Cortex of kidney (tissue), 1 donor: ENCODE measurements at places on chromosomes 1 and 21.

DNA sequence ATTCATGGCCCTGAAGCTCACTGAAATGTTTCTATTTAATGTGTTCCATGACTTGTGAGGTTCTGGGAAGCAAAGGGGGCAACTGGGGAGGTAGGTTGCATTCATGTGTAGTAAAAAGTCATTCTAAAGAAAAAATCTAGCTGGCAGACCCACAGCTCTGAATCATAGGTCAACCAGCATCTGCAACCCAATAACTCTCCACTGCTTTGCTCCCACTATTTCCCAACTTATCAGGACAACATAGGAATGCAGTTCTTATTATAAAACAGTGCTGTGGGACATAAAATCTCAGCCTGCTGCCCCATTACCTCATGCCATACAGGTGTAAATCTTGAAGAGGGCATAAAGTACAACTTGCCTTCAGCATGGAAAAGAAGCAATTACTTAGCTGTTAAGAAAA lies 576.1 kb upstream of the PTBP2 start:
- no peak for DNase-seq

DNA sequence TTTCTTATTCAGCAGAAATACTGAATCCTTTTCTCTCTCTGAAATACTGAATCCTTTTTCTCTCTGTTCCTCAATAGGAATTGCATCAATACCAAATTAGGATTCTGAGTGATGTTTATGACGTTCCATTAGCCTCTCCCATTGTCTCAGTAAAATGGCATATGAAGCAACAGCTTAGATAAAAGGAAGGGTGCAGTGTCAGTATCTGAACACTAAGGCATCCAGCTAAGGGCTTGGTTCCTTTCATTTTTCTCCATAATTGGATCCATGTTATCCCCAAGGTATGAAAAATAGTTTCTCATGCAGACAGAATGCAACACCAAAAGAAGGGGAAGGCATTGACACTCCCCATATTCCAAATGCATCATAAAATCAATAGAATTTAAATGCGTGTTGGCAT lies 61.5 kb upstream of the RAVER2 start:
- no peak for DNase-seq

GRCh38 chr21:33261635-33262034 lies 4.5 kb upstream of the IL10RB start:
- no peak for DNase-seq

DNA sequence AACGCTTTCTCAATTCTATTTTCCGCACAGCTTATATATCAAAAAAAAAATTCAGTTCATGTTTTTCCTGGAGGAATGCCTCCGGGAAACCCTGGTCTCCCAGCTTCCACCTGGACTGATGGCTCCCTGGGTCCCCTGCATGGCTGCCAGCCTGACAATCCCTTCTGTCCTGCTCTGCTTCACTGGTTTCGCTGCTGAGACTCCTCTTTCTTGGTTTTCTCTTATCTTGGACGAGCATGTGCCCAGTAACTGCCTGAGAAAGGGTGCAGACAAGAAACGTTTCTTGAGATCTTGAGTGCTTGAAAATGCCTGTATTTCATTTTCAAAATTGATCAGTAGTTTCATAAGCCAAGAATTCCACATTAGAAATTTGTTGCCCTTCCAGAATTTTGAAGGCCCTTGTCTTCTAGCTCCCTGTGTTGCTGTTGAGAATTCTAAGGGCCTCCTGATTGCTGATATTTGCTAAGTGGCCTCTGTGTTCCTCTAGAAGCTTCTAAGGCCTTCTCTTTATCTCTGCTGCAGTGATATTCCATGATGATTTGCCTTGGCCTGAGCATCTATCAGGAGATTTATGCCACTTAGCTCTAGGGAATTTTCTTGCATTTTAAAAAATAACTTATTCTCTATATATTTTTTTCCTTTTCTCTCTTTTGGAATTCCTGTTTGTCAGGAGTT lies 44.7 kb downstream of the ETS2 start:
- DNase-seq, result no peak
